Activated CD4-positive, alpha-beta T cell treated with anti-CD3 and anti-CD28 coated beads for 1 hour (primary cell): ENCODE measurements at places on chromosomes 1 and 21.

GRCh38 chr1:173267453-173267945 lies 60.4 kb upstream of the TNFSF4 start:
- DNase-seq: no peak

DNA sequence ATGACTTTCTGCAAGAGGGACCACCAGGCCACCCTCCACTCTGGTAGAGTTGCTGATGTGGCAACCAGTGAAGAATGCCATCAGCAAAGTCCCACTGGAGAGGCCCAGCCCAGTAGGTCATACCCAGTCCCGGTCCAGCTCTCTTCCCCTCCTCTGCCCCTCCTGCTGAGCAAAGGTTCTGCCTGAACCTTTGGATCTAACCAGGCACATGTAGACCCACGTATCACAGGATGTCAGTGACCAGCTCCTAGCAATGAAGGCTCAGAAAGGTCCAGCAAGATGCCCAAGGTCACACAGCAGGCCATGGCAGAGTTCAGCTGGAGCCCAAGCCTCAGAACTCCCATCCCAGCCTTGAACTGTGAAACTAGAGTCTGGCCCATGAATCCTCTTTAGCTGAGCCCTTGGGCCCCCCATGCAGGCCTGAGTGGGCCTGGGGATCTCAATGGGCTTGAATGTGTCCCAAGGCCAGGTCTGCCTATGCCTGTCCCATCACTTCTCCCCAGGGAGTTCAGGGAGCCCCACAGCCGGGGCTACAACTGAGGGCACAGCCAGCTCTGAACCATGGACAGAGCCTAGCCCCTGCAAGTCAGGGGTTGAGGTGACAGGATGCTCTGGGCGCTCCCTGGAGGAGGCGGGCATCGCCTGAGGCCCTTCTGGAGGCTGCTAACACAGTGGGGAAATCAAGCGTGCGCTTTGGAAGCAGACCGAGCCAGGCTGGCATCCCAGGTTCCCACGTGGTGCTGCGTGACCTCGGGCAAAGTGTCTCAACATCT lies 21.4 kb upstream of the PADI1 start:
- DNase-seq: no peak

GRCh38 chr1:39657402-39657801 lies 14.5 kb downstream of the NT5C1A start:
- no peak for DNase-seq

DNA sequence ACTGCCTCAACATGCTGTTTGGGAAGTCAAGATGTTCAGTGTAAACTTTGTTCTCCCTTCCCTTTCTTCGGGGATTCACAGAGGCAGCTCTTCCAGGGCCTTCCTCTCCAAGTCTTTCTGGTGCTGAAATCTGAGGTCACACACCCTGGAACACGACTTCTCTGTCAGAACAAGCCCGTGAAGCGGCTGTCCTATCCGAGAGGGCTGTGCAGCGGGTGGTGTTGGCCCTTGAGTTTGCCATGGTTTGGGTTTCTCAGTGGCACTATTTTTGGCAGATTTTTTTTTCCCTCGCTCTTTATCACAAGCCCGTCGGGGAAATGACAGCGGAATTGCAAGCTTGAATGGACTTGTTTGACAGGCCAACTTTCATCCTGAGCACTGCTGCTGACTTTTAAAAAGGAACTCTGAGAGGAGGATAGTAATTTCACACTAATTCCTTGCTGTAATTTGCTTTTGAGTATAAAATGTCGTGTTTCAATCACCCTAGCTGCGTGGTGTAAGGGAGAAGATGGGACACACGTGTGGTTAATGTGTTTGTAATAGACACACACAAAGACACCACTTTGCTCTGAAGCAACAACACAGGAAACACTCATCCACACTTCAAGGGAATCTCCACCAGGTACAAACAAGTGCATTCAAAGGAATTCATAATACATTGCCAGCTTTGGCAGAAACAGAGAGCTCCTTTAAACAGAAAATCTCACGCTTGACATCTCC lies 60.1 kb upstream of the TARBP1 start:
- no peak for DNase-seq

DNA sequence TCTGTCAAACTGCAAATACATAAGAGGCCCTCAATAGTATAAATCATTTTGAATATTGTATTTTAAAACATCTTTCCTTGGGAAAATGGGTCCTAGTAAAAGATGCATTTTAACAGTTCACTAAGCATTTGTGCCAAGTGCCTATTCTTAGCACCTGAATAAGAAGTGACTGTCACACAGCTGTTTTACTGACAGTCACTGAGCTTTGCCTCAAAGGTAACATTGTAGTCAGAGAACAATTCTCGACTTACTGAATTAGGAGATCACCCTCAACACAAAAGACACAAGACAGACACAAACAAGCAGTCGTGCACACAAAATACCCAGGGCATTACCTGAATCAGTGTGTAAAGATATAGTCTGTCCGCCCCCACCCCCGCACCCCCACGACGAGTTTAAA lies 408 bp downstream of the ESRRG start:
- no peak for DNase-seq

DNA sequence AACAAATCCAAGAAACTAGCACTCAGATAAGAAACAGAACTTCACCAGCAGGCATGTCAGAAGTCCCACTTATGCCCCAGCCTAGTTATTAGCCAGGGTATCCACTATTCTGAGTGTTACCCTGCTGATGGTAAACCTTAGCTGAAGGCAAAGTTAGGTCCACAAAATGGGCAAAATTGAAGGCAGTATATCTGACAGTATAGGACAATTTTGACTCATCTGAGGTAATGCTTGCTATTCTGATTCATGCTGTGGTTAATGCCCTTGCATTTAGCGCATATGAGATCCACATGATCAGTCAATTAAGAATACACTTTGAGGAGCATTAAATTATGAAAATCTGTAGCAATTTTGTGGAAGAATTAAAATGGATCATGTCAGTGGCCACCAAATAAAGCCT lies 15.1 kb downstream of the IFI44 start:
- no peak for DNase-seq

DNA sequence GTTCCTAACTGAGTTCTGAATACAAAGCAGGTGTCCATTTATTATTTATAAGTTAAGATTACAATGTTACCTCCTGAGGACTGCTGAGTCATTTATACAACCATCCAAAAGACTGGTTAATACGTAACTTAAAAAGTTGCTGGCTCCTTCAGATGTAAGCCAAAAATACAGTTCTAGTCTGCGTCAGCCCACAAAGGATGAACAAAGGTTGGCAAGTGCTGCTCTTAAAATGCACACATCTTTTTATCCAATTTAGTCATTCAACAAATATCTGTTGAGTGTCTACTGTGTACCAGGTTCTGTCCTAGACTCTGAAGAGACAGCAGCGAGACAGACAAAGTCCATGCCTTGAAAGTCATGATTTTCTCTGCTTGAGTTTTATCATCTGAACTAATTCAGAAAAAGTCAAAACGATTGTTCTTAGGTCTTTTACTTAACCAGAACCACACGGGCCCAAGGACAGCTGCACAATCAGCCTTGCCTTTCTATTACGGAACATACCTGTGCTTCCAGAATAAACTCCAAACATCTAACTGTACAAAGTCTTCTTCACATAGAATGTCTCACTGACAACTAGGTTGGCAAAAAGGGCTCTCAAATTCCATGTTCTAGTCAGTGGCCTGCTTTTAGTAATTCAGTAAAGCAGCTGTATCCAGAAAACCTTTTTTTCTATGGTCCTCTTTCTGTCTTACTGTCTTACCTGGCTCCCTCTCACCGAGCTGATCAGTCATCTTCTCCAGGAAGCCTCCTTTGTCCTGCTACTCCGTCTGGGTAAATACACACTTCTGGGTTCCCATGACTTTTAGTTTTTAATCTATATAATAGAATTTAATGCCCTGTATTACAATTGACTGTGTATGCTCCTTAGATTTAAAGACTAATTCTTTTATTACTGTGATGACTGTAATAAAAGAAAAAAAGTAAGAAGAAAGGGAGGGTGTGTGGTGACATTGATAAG lies 15.5 kb upstream of the CNN3 start:
- DNase-seq: no peak
